Stimulated activated CD8-positive, alpha-beta memory T cell treated with anti-CD3 and anti-CD28 coated beads, Interleukin-7, amount 100 ng/mL, for 24 hours (primary cell): ENCODE measurements at places on chromosomes 6 and 20.
A peak's percentile ranks its signal among the peaks of the same experiment; 100 is the strongest.

GRCh38 chr20:3434232-3434631 is 26.8 kb upstream of the DNAAF9 start:
- DNase-seq = no peak

DNA sequence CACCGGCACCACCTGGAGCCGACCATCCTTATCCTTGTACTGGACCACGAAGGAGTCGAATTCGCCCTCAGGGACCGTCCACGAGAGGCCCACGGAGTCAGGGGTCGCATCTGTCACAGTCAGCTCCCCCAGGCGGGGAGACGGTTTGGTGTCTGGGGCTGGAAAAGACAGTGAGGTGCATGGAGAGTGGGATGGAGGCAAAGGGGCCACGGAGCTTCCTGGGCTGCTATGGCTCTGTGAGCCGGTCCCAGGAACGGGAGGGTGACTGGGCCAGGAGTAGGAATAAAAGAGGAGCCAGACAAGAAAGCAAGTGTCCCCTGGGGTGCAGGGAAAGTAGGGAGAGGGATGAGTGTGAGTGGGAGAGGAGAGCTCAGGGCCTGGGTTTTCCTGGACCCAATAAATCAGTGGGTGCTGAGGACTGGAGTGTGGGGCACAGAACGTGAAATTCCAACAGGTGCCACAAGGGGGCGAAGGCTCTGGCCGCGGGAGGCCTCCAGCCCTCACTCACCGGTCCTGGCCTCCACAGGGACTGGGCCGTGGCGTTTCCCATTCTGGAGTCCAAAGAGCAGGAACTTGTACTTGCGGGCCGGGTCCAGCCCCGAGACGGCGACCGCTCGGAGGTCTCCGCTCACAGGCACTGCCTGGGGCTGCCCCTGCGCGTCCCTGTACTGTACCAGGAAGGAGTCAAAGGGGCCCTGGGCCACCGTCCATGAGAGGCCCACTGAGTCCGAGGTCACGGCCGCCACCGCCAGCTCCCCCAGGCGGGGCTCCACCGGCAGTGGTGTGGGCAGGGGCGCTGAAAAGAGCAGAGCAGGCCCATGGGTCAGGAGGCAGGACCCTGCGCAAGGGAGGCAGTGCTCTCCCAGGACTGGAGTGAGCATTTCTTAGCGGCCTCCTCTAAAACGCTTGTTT is 9.9 kb downstream of the CYP21A2 start:
- peak; percentile 40 for DNase-seq

- peak; percentile 56 for DNase-seq
These were observed 121.8 kb downstream of the SULF2 start for GRCh38 chr20:47663354-47664067.

GRCh38 chr20:25223179-25223661 is 24.7 kb upstream of the PYGB start:
- peak; percentile 9 for DNase-seq

DNA sequence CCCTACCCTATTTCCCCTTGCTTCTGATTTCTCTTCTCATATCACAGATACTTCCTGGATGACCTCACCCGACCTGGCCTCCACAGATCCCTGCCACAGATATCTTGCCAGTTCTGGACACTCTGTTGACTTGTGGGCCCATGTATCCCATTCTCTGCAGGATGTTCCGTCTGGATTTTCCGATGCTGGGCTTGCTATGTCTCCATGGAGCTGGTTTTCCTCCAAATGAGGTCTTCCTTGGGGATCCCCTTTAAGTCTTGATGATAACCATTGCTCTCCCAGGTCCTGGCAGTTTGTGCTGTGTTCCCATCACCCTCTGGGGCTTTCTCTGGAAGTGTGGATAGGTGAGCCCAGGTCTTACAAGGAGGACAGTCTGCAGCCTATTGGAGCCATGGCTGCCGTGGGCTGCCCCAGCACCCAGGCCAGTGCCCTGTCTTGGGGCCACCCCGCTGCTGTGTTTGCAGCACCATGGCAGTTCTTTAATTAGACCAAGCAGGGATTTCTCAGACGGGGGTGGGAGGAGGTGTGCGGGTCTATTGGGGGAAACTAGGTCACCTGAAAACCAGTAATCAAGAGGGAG is 23.9 kb downstream of the PPP1R16B start:
- no peak for DNase-seq

DNA sequence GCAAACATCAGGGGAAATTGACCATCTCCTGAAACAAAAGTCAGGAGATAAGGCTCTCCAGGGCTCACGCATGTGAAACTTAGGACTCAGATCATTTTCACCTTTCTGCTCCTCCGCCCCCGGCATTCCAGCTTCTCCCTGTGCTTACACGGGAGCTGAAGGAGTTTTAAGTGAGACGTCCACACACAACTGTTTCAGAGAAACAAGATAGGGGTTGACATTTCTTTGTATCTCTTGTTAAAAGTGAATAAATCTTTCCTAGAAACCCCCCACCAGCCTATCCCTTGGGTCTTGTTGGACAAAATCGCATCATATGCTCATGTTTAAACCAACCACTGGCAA is 46.1 kb downstream of the FAM50B start:
- DNase-seq = no peak

DNA sequence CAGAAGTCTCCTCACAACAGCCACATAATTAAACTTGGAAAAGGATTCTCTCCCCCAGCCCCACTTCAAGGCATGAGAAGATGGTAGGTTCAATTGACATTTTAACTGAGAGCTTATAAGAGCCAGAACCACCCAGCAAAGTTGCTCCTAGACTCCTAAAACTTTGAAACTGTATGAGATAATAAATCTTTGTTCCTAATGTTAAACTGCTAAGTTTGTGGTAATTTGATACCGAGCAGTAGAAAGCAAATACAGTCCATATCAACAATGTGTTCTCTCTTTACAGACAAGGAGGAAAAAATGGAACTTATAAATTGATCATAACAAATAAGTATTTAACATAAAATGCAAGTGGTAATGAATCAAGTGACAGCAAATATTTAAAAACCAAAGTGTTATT is 831.8 kb downstream of the MAFB start:
- DNase-seq = no peak

GRCh38 chr20:24989162-24989561 is 3.4 kb downstream of the APMAP start:
- DNase-seq = no peak

GRCh38 chr6:142935553-142936517 is 9.1 kb downstream of the HIVEP2 start:
- no peak for DNase-seq

GRCh38 chr6:52887910-52888524 is 21.5 kb downstream of the GSTA3 start:
- DNase-seq = no peak

DNA sequence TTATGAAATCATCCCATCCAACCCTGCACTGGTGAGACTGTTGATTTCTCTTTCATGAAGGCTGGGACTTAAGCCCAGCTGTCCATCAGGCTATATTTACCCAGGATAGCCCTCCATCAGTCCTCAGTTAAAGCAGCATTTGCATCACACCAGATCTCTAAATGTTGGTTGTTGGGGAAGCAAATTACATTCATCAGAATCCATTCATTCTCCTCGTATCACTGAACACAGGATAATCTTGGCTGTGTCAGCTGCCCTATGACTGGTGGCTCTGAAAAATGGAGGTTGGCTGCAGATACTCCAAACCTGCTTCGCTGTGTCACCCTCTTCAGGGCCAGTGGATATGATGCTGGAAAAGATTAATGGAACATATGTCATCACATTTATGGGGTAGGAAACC is 718.3 kb downstream of the KIF16B start:
- no peak for DNase-seq

- DNase-seq = no peak
These were observed 7.4 kb downstream of the CNBD2 start for GRCh38 chr20:35975576-35976373.

- no peak for DNase-seq
These were observed 216.5 kb upstream of the CST7 start for GRCh38 chr20:24732599-24732998.

DNA sequence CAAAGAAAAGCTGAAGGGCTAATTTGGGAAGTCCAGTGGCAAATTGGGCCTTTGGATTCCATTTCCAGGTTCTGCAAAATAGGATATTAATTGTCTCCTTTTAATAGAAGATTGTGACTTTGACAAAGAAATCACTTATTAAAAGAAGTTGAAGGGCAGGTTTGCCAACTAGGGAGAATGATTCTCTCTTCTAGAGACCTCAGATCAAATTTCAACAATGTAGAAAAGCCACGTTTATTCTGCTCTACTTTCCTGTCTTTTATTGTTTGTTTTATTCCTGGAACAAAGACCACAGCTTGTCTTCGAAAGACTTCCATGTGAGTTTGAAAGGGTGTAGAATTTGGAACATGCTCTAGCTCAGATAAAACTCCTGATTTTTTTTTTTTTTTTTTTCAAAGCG is 65.5 kb upstream of the PRL start:
- DNase-seq = no peak

DNA sequence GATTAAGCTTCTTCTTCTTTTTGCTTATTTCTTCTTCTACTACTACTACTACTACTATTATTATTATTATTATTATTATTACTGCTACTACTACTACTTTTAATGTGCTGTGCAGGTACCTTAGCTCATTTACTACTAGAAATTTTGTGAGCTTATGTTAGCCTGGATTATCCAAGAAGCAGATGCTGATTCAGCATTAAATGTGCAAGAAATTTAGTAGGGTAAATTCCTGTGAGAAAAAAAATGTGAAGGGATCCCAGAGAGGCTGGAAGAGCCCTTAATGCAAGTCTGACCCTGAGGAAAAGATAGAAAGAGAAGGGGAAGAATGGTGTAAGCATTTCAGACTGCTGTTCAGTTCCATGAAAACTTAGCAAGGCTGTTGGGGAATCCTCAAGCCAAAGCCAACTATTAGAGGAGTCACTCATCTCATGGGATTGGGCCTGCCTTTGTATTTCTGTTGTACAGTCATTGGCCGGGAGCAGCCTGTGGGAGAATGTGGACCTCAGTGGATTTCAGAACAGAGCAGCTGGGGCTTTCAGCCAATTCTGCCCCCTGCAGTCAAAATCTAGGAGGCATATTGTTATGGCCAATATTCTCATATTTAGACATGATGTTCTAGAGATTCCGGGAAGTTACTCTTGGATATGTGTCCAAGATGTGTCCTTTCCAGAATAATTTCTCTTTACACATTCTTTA is 37.2 kb upstream of the TSPYL1 start:
- DNase-seq = no peak

DNA sequence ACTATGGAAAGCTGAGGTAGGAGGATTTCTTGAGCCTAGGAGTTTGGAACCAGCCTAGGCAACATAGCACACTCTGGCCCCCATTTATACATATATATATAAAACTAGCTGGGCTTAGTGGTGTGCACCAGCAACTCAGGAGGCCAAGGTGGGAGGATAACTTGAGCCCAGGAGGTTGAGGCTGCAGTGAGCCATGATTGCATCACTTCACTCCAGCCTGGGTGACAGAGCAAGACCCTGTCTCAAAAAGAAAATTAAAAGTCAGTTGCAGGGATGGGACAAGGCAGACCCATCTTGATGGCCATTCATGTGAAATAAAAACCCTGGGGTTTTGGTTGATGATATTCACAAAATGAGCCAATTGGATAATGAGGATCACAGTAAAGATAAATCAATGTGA is 6.6 kb upstream of the GTF2H4 start:
- no peak for DNase-seq

DNA sequence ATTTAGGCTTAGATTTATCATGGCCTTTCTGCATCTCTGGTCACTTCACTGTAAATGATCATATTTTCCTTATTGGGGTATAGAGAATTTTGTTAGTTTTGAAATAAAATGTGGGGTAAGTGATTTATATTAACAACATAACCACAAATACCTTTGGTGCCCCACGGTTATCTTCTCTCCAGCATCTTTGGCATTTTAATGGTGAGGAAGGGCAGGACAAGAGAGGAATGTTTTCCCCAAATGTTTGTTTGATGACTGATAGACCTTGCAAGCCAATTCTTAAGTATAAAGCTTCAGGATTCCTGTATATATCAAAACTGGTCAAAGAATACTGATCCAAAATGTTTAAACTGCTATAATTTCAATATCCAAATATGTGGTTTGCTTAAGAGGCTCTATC is 171.6 kb upstream of the SMLR1 start:
- DNase-seq = no peak

- DNase-seq = no peak
These were observed 229.5 kb upstream of the FOXQ1 start for GRCh38 chr6:1082285-1082935.

GRCh38 chr6:7249391-7249790 is 63.6 kb downstream of the SSR1 start:
- DNase-seq = no peak

DNA sequence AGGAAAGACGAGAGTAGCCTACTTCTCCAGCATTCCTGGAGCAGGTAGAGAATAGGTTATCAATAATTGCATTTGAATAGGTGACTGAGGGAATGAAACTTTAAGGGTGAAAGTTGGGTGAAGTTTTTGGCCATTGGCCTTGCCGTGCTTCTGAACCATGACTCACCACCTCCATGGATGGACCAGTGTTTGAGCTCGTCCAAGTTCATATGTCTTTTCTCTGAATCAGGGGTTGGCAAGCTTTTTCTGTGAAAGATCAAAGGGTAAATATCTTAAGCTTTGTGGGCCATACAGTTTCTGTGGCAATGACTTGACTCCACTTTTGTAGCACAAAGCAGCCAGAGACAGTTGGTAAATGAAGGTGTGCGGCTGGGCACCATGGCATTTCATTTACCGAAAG is 31.8 kb downstream of the SNRNP48 start:
- DNase-seq = no peak

DNA sequence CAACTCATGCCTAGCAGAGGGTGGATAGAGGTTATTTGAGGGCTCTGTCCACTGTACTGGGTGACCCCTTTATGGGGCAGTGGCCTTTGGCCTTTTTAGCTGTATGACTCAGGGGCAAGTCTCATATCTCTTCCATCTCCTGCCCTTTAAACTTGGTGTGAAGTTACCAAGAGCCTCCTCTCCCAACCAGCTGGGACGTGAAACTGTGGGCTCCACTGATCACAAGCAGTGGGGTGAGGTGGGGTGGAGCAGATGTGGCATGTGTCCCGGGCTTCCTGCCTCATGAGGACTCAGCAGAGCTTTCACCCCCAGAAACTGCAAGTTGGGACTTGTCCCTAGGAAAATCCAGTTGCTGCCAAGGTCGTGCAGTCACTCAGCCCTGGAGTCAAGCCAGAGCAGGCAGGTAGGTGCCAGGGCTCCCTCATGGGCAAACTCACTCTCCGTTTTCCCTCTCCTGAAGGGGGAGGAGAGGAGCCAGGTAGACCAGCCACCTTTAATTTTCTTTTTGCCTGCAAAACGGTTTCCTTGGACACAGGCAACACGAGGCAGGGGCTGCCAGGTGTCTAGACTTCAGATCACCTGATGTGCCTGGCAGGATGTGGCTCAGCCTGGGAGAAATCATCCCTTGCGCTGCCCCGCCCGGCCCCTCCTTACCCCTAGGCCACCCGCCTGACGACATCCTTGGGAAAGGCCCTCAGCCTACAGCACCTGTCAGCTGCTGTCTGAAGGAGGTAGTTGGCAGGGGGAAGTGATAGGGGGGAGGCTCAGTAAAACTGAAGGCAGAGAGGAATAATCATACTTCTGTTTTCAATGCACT is 4.0 kb downstream of the CDKN1A start:
- DNase-seq = no peak

- no peak for DNase-seq
These were observed 55.2 kb downstream of the TRMT11 start for GRCh38 chr6:126041516-126041915.

GRCh38 chr6:15527838-15528617 is 134.8 kb downstream of the DTNBP1 start:
- DNase-seq = no peak
